ENCODE measurements at places on chromosomes 6 and 20.
A peak's percentile ranks its signal among the peaks of the same experiment; 100 is the strongest.

DNA sequence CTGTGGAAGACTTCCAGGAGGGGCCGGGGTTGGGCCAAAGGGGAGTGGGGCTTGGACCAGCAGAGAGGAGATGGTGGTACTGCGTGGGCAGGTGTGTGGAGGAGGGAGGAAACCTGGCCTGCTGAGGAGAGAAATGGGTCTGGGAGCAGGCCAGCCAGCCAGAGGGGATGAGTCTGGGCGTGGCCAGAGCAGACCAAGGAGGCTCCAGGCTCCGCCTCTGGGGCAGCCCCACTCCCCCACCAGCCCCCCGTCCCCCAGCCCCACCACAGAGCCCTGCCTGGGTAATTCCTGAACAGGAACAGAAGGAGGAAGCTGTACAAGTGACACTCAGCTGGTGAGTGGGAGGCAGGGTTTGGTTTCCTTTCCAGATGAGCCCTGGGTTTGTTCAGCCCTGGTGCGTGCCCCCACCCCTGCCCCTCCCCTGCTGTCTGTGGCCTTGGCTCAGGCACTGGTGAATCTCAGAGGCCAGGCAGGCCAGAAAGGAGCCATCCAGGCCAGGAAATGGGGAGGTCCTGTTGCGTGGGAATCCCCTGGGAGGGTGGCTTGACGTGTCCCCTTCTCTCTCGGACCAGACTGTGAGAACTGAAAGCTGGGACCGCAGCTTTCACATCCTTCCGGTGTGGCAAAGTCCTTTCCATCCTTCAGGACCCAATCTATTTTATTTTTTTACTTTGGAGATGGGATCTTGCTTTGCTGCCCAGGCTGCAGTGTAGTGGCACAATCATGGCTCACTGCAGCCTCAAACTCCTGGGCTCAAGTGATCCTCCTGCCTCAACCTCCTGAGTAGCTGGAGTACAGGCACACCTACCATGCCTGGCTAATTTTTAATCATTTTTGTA, 9.4 kb upstream of the SRC start:
- no peak for DNase-seq

GRCh38 chr20:45410887-45411286, 2.8 kb downstream of the DBNDD2 start:
- no peak for DNase-seq

- DNase-seq = no peak
These were observed 56.1 kb downstream of the KCNB1 start for GRCh38 chr20:49426395-49426794.

DNA sequence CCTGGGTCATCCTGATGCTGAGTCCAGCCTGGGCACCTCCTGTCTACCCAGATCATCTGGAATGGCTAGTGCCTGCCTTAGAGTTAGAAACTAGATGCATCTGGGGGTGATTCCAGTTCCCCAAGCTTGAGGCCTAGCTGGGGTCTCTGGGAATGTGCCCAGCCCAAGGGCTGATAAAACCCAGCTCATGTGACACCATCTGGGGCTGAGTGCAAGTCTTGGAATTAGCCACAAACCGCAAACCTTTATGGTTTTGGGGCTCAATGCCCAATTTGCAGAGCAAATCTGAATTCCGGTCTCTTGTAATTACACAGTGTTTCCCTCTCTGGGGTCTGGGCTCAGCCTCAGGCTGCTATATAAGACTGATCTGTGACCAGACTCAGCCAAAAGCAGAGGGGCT, at the start of gene BPIFB4:
TSS of gene BPIFB4 (plus strand) at position 385 of the 400 bp plus-strand sequence. CDS start 1,884 bp downstream, outside the sequence.
- no peak for DNase-seq

GRCh38 chr6:44167567-44167966, 8.9 kb downstream of the CAPN11 start:
- no peak for DNase-seq

- DNase-seq = peak; percentile 18
These were observed 34.5 kb downstream of the NTSR1 start for GRCh38 chr20:62742979-62743776.

GRCh38 chr20:60132162-60132826, 174.1 kb downstream of the CDH26 start:
- DNase-seq = no peak

DNA sequence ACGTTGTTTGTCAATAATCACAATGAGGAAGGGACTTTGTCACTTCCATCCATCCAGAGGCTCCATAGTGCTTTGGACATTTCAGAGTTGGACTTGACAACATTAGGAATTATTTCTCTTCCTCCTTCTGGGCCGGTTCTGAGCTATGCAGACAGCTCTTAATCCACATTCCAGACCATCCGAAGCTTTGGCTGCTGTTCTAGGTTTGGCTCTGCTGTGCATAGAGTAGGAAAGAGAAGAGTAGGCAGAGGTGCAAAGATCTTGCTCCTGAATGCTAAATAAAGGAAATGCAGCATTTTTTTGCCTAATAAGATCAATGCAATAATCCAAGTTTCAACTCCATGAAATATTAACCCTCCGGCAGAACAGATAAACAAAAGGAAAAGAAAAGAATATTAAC, 251.8 kb upstream of the PRND start:
- DNase-seq = no peak

DNA sequence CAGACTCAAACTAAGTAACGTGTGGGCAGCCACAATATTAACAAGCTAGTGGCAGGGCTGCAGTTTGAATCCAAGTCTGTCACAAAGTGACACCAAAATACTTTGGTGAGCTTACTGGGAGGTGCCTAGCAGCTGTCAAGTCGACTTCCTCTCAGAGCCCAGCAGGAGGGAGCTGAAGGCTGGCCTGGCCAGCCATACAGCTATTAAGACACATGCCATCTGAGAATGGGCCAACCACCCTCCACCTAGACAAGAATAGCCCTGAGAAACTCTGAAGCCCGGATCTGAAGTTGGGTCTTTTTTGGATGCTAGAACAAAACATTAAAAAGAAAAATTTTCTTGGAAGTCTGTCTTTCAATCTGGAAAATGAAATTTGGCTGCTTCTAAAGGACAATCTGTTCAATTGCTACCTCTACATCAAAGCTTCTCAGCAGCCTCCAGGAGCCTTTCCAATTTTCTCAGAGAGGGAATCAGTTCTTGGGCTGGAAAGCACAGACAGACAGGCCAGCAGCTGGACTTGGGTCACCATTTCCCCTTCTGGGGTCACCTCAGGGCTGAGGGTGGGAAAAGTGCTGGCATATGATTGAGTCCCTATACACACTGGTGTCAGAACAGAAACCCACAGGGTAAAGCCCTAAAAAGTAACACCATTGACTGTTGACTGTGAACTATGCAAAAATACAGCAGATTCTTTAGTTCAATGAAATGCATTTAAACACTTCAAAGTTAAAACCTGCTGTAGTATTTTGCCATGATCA, 42.9 kb downstream of the UQCC1 start:
- peak; percentile 56 for DNase-seq

- peak; percentile 62 for DNase-seq
These were observed 983 bp upstream of the KCNQ5 start for GRCh38 chr6:72620871-72621290.

DNA sequence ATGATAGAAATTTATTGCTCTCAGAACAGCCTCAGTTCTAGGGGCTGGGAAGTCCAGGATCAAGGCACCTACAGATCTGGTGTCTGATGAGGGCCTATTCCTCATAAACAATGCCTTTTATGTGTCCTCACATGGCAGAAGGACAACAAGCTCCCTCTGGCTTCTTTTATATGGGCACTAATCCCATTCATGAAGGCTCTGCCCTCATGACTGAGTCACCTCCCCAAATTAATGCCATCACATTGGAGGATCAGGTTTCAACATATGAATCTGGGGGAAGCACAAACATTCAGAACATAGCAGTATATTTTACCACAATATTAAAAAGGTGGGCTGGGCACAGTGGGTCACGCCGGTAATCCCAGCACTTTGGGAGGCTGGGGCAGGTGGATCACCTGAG, 58.5 kb upstream of the CCN6 start:
- DNase-seq = no peak

DNA sequence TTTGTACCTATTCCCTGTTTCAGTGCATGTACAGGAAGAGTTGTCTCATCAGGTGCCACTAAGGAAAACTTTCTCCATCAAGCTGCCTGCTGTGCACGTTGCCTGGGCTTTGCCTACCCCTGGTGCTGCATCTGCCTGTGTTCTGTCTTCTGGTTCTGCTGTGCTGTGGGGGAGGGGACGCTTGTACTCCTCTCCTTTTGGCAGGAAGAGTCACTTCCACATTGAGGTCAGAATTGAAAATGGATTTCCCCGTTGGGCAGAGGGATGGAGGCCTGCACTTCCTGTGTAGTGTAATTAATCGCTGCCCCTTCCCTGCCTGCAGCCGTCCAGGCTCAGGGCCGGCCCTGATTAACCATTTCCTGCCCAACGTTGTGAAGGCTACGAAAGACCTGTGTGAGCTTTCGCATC, 153.3 kb downstream of the SCML4 start:
- peak; percentile 79 for DNase-seq

DNA sequence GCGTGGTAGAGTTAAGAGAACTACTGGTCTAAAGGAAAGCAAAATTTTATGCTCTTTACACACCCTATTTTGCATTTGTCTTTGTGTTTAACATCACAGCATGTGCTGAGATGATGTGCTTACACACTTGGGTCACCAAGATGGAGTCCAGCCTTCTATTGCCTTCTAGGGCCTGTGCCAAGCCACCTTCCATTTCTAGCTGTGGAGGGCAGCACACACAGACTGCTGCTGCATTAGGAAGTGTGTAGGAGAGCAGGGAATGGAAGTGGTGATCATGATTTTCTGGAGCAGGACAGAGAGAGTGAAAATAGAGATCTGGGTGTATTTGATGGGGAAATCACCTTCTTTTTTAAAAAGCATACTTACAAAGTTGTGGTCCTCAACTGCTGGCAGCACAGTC, 191.6 kb downstream of the SOX4 start:
- DNase-seq = no peak

- DNase-seq = peak; percentile 87
These were observed 671 bp downstream of the TAPBP start for GRCh38 chr6:33313105-33313708.

GRCh38 chr20:17227219-17227575, 357 bp downstream of the PCSK2 start:
- DNase-seq = no peak

DNA sequence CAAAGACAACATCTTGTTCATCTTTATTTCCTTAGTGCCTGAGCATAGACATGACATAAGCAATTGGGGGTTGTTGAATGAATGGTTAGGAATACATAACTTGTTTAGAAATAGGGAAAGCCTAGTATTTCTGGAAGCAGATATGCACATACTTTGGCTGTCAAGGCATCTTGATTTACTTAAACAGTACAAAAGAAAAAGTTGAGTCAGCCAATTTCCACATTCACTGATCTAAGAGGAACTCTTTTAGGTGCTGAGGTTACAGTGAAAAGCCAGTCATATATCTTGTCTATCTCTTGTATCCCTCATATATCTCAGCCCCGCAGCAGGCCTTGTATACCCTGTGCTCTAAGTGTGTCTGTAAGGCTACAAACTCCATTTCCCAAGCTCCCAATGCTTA, 11.6 kb downstream of the ZKSCAN4 start:
- no peak for DNase-seq

DNA sequence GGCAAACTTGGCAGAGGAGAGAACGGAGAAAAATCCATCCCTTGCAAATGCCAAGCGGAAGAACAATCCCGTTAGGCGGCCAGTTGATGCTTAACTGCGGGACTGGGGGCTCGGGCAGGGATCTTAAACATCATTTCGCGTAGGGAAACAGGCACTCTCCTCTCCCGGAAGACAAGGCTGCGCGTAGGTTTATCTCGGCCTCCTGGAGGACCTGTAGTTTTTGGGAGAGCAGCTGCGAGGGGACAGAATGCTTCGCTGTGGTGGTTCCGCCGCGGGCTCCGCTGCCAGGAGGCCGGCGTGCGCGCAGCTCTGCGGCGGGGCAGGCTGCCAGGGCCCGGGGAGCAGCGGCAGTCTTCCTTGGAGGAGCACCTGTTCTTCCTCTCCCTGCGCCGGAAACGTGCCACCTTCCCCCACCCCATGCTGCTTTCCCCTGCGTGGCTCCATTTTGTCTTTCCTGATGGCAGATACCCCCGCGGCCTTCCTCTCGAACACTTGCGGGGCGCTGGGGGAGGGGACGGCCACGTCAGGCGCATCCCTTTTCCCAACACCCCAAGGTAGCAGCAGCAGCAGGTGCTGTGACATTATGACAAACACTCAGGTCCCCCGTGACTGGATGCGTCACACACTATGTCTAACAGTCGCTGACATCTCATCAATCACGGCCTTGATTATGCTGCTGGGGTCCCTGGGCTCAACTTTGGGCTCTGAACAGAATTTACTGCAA, 230.7 kb upstream of the BTBD3 start:
- DNase-seq = no peak

DNA sequence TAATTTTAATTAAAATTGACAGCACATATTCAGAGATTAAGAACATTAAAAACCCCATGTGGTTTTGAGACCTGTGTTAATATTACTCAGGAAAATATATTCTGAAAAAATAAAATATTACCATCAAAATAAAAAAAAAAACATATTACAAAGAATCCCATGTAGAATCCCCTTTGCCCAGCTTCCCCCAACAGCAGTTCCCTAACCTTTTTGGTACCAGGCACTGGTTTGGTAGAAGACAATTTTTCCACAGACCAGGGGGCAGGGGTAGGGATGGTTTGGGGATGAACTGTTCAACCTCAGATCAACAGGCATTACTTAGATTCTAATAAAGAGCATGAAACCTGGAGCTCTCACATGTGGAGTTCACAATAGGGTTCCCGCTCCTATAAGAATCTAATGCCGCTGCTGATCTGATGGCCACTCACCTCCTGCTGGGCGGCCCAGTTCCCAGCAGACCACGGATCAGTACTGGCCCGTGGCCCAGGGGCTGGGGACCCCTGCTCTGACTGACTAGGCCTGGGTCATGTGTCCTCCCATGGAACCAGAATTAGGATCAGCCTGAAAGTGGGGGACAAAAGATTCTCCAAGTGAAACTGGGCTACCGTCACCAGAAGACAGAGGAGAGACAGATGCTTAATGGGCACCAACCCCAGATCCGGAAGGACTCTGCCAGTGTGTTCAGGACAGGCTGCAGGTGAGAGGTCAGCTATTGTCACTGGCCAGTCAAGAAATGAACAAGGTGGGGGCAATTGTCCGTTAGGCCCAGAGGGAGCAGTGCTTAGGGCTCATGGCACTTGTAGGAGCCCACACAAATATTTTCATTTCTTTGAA, 235.5 kb downstream of the PREX1 start:
- no peak for DNase-seq

- DNase-seq = no peak
These were observed 15.1 kb upstream of the HCK start for GRCh38 chr20:32036716-32037485.

- no peak for DNase-seq
These were observed 36.8 kb upstream of the LRFN2 start for GRCh38 chr6:40623932-40624331.

GRCh38 chr6:148973538-148974208, 226.8 kb downstream of the UST start:
- no peak for DNase-seq

GRCh38 chr20:50360218-50360672, 149.9 kb upstream of the PTPN1 start:
- DNase-seq = no peak

DNA sequence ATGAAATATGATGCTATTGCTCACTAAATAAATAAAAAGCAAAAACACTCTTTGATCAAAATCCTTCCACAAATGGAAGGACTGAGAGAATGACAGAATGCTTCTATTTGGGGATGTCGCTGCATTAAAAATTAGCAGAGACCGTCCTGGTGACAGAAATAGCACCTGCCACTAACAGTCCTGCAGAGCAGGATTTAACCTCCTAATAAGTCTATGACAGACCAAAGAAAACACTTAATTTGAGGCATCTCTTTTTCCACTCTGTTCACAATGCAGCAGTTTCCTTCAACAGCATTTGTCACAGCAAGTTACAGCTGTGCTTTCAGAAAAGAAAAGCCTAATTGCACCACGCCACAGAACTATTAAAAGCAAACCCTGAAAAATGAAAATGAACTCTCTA, 140.6 kb upstream of the BEND6 start:
- no peak for DNase-seq

GRCh38 chr6:12335717-12336116, 45.6 kb downstream of the EDN1 start:
- DNase-seq = no peak
